ENCODE measurements at places on chromosomes 5 and 9.

DNA sequence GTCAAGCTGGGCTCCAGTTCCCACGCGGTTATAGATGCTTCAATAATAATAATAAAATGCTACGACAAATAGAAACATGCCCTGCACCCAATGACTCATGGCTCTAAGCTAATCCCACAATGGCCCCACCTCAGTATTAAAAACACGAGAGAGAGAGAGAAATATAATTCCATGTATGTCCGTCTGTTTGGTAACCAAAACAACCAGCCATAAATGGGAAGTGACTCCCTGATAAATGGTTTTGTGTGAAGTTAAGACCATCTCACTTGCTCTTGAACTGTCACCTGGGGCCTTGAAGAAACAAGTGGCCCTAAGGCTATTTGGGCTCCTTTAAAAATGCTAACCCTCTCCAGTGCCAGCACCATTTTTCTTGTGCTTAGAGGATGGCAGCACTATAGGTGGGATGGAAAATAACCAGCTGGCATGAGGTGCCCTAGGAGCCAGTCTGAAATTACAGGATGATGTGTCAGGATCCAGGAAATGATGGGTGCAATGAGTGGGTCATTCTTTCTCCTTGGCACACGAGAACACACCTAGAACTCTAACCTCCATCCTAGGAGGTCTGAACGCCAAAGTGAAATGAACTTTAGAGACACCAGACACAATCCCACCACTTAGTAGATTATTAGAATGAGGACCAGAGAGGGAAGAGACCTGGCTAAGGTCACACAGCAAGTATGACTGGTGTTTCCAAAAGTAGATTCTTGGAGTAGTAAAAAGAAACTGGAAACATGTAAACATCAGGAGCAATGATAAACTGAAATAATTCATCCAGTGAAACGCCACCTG lies 35.7 kb upstream of the ADRB2 start:
- DNase-seq = no peak

DNA sequence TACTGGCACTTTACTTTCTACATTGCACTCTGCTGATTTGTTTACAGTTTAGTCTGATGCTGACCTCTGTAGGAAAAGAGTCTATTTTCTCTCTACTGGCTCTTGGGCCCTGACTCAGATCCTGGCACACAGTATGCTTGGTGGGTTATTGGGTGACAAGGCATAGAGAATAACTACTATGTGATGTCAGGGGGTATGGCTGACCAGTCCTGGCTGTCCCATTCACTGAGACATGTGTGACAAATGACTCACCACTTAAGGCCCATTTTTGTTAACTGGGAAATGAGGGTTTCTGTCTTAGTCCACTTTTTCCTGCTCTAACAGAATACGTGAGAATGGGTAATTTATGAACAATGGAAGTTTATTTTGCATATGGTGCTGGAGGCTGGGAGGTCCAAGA lies 66.4 kb downstream of the DAPK1 start:
- no peak for DNase-seq

DNA sequence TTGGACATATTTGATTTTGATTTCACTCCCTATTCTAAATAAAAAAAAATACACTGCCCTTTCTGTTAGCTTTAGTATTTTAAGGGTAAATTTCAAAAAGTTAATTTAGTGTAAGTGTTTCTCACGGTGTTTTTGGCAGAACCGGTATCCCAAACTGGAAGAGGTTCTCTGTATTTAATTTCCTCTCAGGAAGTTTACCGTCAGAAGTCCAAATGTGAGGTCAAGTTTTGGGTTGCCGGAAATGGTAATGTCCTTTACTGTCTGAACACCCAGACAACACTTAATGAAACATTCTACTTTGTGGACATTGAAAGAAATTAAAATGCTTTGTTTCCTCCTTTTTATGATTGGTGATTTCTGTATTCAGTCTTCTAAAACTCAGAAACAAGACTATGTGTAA lies 148.7 kb upstream of the CDKN2B start:
- DNase-seq = no peak

DNA sequence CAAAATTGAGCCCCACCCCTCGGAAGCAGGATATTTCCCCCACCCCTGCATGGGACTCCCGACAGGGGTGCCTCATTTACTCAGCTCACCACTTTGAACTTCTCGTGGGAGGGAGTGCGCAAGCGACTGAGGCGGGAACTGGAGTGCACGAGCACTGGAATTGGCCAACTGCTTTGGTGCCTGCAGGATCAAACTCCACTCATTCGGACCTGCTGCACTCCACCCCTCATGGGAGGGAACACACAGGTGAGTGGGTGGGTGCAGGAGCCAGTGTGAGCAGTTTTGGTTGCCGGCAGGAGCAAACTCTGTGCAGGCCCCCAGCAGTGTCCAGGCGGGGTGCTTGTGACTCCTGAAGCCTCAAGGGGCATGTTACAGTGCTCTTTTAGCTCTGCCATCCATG lies 301.2 kb downstream of the TUSC1 start:
- DNase-seq = no peak

DNA sequence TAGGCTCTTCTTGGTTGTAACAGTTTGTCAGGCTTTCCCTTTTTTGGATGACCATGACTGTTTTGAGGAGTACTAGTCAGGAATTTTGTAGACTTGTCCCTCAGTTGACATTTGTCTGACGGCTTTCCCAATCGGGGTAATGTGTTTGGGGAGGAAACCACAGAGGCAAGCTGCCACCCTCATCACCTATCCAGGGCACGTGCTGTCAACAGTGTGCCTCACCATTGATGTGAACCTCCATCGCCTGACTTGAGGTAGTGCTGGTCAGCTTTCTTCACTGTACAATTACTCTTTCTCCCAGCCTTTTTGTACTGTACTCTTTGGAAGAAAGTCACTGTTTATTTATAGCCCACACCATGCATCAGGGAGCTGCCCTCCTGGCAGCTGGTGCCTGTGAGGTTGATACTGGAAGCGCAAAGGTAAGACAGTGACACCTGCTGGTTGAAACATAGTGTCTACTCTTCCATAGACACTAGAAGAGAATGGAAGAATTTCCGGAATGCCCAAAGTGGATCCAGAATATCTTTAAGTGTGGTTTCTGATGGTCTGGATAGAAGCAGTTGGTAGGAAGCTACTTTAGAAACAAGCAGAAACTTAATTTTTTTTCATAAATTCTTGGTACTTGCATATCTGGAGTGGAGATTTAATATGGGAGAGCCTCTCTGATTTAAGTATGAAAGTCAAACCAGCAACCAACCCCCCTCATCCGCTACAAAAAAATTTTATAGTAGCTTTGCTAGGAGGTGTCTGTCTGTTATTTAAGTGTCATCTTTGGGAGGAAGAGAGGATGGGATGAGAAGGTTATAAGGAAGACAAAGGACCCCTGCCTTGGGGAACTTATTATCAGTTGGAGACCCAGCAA lies 69.3 kb downstream of the SNX30 start:
- no peak for DNase-seq

- DNase-seq = no peak
These were observed 87.8 kb upstream of the HSPA9 start for GRCh38 chr5:138663009-138663408.

GRCh38 chr5:63811961-63812360 lies 150.3 kb downstream of the HTR1A start:
- no peak for DNase-seq

GRCh38 chr5:135599421-135600151 lies 20.8 kb upstream of the CXCL14 start:
- DNase-seq = no peak

DNA sequence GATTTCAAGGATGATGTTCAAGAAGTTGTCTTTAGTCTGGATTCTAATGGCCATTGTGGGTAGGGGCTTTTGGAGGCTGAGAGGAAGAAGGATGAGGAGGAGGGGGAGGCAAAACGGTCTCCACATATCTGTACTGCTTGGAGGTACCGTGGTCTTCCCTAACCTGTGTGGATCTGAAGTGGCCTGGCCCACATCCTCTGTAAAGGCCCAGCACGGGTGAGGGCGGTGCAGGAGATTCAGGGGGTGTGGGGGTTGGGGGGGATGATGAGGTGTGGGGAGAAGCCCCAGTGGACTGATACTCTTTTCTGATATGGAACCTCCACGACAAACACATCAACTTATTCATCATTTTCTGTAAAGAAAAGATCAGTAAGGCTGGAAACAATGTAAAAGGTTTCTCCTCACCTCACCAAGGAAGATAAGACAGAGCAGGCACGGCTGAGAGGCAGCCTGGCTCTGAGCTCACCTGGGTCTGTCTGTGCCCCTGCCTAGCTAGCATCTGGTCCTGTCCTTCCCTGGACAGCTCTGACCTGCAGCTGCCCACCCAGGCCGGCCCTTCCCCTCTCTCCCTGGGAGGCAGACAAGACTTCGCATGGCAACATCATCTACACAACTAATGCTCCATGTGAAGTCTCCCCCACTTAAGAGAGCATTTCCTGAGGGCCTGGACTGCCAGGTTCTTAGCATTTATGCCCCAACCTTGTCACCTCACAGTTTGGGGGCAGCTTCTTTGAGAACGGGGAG lies 5.6 kb upstream of the IL3 start:
- no peak for DNase-seq

DNA sequence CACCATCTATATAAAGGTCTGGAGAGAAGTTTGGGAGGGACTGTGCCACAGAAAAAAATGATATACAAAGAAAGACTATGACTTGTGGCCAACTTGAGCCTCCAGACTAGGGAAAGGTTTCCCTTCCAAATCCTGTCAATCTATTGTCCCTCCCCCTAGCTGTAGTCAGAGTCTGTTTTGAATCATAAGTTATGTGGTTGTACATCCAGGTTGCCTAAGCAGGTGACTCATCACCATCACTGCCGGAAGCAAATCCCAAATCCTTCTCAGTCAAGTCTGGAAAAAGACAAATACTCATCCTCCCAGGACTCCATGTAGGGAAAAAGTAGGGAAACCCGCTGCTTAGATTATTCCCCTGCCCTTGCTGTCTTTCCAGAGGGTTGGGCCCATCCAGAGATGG lies 235.7 kb downstream of the CDK5RAP2 start:
- DNase-seq = no peak

DNA sequence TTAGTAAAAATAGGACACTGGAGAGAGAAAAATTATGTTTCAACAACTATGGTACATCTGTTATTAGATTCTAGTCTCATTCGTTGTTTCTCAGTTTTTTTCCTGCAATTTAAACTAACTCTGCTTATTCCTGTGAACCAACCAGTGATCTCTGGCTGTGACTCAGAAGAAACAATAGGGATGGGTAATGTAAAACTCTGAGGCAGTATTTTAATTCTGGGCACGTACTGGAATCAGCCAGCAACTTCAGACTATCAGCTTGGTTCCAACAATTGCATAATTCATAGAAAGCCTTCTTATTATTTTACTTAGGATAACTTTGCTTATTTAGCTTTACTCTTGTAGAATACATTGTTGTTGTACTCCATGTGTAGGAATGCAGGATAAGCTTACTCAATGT lies 28.8 kb downstream of the MLLT3 start:
- no peak for DNase-seq

DNA sequence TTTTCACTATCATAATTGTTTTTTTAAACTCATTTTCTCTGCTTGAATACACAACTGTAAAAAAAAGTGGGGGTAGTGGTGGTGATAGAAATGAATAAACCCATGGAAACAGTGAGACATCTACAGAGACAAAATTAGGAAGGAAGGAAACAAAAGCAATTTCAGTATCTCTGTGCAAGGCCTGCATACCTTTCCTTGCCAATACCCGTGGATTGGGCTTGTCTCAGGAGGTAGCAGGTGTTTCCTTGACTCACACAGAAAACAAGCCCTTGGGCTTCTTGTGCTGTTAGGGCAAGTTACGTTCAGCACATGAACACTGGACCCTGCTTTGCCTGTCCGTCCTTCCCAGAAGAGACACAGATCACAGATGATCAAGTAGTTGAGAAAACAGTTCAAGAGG lies 372.2 kb downstream of the ZSWIM6 start:
- no peak for DNase-seq

GRCh38 chr5:24110004-24110615 lies 534.7 kb downstream of the CDH10 start:
- no peak for DNase-seq

DNA sequence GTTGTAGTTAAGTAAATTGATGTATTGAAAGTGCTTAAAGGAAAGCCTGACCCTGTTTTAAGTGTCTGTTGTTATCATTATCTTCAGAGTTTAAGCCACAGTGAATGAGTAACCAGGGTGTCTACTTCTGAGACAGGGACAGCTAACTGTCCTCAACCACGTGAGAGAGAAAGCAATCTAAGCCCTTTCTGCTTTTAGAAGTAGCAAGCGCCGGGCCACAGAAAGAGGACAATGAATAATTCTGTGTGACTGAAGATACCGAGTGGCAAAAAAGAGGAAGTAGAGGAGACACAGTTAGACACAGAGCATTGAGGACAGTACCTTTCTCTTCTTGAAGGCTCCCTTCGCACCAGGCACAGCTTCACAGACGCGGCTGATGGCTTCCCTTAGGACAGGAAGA lies 86.3 kb downstream of the S1PR3 start:
- no peak for DNase-seq

- no peak for DNase-seq
These were observed 92.7 kb downstream of the VCAN start for GRCh38 chr5:83564069-83564749.

- DNase-seq = no peak
These were observed 8.9 kb downstream of the PRRT1B start for GRCh38 chr9:131554087-131554842.

DNA sequence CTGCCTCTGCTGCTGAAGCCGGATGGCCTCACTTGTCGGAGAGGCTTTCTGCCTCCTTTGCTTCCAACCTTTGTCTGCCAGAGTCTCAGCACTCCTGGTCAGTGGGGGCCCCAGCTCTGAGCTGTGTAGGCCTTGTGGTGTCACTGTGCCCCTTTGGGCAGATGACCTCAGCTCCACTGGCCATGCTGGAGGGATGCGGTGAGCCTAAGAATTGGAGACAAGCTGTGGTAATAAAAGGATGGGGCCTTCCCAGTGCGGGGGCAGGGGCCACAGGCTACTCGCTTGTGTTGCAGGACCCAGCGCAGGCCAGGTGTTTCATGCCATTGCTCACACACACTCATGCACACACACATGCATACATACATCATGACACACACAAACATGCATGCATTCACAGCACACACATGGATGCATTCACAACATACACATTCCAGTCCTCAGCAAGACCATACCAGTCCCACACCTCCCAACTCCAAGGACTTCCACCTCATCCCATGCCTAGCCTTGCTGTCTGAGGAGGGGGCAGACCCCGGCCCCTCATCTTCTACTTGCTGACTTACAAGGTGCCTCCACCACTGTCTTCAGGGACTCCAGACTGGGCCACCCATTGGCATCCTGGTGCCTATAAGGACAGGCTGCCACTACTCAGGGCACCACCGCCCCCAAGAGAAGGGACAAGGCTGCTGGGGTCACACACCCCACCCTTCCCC lies 237.7 kb downstream of the SYK start:
- no peak for DNase-seq

DNA sequence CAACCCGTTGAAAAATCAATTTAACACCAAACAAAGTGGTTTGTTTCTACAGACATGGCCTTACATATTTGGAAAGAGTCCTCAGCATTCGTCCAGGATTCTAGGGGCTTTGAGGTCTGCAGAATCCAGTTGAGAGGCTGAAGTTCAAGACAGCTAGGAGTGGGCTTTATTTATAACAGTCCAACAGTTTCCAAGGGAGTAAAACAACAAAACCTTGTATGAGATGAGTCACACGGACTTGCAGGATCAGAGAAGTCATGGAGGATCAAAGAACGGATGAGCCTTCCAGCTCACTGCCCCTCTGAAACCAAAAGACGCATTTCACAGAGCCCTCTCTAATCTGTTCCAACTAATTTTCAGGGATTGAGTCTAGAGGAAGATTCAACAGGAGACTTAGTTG lies 11.1 kb upstream of the ESM1 start:
- no peak for DNase-seq
